Stimulated activated CD4-positive, alpha-beta T cell treated with anti-CD3 and anti-CD28 coated beads, Interleukin-15, amount 100 ng/mL, for 48 hours (primary cell): ENCODE measurements at places on chromosomes 16 and 17.

GRCh38 chr17:46135126-46135812 lies 58.0 kb downstream of the KANSL1 start:
- DNase-seq, result no peak

DNA sequence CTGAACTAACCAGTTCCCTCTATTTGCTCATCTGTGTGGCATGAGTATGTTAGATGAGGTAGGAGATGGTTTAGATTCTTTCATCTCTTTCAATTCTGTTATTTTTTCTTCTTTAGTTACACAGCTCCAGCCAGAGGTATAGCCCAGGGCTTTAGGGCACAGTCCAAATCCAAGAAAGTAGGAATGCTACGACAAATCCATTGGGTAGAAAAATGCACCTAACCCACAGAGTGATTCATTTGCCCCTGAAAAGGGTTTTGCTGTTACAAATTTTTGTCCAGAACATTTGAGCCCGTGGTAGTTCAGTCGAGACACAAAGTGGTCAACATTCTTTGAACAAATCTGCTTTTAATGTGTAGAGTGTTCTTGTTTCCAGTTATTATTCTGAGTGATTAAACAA lies 250.7 kb downstream of the HS3ST3A1 start:
- DNase-seq, result no peak

GRCh38 chr17:30165147-30165546 lies 48.5 kb downstream of the NSRP1 start:
- DNase-seq, result no peak

DNA sequence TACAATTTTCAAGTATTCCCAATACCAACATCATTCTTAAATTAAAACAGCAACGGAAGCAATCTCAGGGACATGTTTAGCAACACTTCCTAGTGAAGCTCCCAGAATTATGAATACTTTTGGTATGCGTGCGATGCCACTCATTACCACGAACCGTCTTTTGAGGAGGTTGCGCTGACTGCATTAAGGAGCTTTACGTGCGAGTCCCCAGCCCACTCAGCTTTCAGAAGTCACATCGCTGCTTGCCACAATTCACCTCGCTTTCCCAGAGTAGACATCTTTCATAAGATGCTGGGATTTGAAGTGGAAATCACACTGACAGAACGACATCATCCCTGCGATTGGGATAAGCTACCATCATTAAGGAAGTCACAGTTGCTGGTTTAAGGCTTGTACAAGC lies 441.6 kb upstream of the HSBP1 start:
- no peak for DNase-seq

DNA sequence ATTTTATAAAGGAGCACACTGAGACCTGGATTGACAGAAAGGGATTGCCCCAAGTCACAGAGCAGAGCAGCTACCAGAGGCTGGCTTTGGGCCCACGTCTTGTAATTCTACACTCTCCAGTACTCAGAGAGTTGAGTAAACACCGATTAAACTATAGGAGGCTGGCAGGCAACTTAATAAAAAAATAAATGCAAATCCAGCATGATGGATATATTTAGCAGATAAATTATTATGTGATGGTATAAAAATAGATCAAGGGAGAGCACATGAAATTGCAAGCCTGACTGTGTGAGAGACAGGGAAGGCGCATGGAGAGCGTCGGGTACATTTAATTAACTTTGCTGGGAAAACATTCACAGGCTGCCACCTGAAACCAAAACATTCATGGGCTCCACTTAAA lies 87.7 kb upstream of the CCL2 start:
- no peak for DNase-seq

GRCh38 chr17:47172696-47173565 lies 16.2 kb downstream of the CDC27 start:
- DNase-seq, result no peak

DNA sequence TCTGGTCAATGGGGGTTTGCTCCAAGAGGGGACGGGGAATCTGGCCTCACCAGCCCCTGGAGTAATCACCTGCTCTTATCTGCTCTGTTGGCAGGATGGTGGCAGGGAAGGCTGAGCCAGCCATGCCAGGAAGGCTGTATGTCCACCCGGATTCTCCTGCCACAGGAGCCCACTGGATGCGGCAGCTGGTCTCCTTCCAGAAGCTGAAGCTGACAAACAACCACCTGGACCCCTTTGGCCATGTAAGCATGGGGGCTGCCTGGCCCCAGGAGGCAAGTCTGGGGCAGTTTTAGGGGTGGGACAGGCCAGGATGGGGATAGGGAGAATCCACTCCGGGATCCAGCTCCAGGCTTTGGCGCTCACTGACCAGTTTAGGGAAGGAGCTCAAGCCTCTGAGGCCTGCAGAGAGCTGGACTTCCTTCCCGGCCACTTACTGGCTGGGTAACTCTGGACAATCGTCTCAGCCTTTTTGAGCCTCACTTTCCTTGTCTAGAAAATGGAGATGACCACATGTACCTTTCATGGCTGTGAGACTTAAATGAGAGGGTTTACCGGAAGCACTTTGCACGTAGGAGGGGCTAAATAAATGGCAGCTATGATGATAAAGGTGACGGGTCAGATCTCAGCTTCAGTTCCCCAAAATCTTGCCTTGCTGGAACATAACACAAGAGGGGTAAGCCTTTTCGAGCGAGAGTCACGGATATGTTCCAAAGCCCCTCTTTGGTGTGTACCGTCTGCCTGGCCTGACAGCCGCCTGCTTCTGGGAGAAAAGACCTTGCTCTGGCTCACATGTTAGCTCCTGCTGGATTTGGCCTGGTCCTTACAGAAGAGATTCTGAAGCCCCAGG lies 15.4 kb downstream of the TBX4 start:
- no peak for DNase-seq

DNA sequence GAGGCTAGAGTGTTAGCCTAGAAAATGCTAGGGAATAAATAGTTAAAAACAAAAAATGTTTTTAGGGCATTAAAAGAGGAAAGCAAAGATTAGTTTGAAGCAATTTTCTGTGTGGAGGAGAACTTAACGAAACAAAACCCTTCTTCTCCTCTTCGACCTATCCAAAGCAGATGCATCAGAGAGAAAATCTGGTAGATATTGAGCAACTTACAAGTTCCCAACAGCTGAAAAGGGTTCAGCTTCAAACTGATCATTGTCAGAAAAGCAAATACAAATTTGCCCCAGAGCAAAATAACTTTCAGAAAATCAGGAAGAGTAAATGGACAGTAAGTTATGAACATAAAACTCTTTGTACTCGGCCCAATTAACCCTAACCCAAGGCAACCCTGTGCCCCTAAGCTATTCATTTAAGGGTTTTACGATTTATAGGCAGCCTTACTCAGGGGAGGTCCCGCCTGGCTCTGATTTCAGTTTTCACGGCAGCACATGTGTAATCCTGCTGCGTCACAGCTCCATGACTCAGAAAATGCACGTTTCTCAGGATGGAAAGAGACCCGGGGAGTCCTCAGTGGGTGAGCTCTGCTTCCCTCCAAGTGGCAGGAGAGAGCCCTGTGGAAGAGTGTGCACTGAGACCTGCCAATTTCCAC lies 405.7 kb upstream of the SALL1 start:
- DNase-seq, result no peak

DNA sequence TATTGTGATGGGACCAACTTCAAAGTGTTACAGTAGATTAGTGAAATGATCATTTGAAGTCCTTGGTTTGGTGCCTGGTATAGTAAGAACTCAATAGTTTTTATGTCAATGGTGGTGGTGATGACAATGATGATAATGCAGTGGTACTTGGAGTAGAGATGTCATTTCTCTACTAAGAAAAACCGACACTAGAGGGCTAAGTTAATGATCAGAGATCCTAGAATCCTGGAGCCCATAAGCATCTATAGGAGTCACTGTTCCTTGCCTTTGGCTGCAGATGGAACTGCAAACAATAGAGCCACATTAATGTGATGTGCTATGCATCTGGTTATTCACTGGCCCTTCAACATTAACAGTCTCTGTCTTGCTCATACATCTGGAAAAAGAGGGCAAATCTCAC lies 103.8 kb downstream of the ANKFN1 start:
- DNase-seq, result no peak

DNA sequence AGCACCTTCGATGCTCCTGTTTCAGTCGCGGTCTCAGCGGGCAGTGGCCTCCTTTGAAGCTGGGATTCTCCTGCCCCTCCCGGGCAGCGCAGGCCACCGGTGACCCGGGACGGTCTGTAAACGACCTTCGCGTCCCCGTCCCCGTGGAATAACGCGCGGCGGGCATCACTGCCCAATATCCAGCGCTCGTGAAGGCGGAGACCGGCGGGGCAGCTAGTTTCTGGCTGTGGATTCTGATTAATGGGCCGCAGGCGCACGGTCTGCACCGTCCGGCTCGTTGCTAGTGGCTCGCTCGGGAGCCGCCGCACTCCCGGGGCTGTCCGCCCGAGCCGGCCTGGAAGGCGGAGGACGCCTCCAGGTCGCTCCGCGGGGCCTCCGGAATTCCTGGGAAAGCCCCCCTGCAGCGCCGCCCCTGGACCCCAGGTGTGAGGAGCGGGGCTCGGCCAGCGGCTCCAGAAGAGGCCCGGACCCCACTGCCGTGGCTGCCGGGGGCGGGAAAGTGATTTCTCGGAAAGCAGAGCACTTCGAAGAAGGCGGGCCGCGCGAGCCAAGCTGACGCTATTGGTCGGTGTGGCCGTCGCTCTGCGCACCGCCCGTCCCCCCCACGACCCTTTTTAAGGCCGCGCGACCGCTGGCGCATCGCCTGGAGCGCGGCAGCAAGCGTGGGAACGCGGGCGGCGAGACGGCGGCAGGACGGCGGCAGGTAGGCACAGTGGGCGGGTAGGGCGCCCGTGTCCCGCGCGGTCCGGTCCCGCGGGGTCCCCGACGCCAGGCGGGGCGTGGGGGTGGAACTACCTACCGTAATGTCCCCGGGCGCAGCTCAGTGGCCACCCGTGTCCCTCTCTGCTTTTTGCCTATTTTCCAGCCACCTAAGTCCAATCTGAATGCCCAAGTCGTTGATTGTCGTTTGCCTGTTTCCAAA lies at the start of gene IRF8:
Gene IRF8, plus strand, starts transcription at position 642 of the 922 bp plus-strand sequence. CDS start 3,854 bp downstream, outside the sequence.
- DNase-seq, result peak; percentile 76

DNA sequence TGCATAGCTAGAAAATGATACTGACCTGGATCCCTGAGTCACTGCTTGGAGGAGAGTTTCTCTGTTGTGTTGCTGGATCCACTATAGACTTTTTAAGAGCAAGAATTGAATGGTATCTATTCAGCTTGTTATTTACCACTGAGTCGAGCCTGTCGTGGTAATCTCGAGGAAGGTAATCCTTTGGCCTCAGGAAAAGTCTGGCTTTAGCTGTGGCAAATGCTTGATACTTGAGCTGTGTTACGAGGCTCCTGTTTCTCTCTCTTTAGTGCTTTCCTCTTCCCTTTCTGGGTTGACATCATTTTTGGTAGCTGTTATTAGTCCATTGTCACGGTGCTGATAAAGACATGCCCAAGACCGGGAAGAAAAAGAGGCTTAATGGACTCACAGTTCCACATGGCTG lies 314.3 kb downstream of the SNX29 start:
- DNase-seq, result no peak

DNA sequence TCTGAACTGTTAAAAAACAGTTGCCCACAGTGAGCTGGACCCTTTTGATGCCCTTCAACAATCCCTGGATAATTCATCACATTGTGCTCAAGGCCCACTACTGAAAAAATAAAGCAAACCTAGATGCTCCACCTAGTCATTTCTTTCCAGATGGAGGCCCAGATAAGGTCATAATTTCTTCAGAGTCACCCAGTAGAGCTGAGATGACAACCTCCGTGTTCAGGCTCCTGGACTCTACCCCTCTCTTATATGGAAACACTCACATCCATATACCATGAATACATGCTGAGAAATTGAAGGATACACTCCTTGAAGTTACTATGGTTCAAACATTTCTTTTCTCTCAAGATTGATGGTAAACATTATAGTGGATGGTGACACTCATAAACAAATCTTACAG lies 2.7 kb upstream of the ABCA3 start:
- no peak for DNase-seq

DNA sequence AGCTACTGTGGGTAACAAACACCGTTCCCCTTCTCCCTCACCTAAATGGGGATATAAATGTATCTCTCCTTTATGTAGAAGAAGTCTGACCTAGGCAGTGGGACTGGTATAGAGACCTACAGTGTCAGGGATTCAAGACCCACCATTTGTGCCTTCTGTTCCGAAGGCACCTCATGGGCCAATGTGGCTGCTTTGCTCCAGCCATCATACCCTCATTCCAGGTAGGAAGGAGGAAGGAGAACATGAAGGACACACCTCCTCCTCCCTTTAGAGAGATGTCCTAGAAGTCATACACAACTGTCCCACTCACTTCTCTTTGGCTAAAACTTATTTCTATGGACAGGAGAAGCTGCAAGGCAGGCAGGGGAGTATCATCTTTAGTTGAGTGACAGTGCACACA lies 8.3 kb upstream of the CRISPLD2 start:
- no peak for DNase-seq

- DNase-seq, result no peak
Measured at GRCh38 chr16:47938272-47938671, 217.5 kb downstream of the ABCC12 start.

- no peak for DNase-seq
Measured at GRCh38 chr16:57405097-57405496, 530 bp downstream of the CCL17 start.

DNA sequence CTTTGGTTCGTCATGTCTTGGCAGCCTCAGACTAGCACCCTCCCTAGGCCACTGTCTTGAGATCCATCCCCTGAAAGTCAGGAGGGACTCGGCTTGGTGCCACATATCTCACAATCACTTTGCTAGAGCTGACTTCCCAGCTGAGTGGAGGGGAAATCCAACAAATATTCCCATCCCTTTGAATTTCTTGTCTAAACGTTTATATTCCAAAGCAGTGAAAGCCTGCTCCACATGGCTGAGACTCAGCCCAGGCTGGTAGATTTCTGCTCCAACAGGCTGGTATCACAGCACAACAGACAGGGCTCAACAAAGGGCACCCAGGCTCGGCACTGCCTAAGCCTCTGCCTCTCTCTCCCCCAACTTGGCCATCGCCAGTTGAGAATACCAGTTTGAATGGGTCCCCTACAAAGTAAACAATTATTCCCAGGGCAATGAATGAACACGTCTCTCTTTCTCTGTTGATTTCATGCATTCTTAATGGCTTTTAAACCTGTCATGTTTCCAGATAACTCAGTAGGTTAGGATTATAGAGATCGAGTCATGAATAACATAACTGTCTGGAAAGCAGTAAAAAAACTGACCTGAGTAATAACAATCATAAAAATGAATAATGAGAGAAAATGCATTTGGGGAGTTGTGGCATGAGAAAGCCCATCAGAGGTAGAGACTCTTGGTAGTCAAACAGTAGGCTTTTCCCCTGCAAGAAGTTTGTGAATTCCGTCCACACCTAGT lies 1.0 kb downstream of the KRT13 start:
- no peak for DNase-seq

GRCh38 chr17:14329900-14330491 lies 29.1 kb downstream of the HS3ST3B1 start:
- DNase-seq, result no peak

DNA sequence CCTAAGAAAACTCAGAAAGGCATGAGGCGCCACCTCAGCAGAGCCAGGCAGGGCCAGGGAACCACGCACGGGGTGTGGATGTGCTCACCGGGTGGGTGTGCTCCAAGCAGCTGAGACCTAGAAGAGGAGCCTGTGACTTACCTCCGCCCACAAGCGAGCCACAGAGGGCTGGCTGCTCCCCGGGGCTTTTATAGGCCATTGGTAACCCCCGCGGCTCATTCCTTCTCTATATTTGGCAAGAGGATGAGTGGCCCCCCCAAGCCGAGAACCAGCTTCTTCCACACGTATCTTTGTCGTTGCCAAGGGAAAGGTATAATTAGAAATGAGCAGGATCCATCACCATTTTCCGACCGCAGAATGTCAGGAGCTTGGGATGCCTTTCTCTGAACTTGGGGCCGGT lies at the start of gene MYH3:
Gene MYH3, minus strand, starts transcription at position 162 of the 400 bp plus-strand sequence. CDS start 2,245 bp downstream, outside the sequence.
- no peak for DNase-seq

GRCh38 chr16:12941896-12942295 lies 40.5 kb downstream of the SHISA9 start:
- DNase-seq, result no peak

GRCh38 chr17:958712-959451 lies 20.7 kb downstream of the NXN start:
- no peak for DNase-seq
